ENCODE measurements at places on chromosomes 1 and 21.

DNA sequence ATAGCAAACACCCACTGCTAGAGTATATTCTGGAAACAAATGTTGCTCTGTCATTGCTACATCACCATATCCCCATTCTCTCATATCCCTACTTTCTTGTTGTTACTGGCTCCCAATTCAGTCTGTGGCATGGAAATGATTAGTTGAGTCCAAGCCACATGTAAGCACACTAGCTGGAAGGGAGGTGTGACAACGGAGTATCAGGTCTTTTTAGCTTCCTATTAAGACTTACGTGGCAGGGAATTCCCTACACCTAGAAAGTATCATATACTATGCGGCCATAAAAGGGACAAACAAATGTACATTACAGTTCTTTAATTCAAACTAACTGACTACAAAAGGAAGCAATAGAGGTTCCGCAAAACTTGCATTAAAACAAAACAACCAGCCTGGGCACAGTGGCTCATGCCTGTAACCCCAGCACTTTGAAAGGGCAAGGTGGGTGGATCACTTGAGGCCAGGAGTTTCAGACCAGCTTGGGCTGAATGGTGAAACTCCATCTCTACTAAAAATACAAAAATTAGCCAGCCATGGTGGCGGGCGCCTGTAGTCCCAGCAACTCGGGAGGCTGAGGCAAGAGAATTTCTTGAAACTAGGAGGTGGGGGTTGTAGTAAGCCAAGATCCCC, 48.6 kb downstream of the INTS7 start:
- no peak for DNase-seq

DNA sequence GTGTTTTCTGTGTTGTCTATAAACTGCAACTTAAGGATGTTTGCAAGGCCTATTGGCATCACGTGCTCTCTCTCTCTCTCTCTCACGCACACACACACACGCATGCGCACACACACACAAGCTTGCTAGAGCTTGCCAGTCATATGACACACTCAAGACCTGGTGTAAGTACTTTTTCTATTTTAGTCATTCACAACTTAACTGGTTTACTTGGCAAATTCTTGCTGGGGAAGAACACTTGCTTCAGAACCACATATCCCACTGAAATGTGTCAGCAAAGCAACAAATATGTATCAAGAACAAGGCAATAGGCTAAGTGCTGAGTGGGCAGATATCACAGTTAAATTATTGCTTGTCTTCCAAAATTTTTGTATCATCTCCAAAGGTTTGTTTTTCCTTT, 107.8 kb downstream of the DISC1 start:
- no peak for DNase-seq

DNA sequence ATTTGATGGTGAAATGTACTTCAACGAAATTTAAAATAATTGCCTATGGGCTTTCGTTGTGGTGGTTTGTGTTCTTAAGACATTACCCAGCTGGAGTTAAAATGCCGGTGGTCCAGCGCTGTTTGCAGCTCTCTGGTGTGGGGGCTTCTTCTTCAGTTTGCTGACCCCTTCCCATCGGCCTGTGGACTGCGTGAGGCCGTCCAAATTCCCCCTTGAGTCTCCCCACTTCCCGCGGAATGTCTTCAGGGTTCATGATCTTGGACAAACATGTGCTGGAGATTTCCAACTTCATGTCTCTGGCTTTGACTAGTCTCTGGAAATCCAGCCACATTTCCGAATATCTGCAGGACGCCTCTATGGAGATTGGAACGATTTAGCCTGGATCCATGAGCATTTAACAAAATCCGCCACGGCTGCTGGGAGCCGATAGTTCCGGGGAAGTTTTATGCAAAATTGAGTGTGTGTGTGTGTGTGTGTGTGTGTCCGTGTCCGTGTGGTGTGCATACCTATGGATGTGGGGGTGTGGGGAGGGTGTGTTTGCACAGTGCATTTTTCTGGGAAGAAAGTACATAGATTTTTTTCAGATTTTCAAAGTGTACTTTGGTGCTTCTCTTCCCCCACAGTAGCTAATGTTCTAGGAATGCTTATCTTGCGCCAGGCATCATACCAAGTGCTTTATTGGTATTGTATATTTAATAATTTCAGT, 117.2 kb downstream of the PCP4 start:
- DNase-seq = no peak

GRCh38 chr1:211813590-211813989, 17.0 kb downstream of the LPGAT1 start:
- DNase-seq = no peak

DNA sequence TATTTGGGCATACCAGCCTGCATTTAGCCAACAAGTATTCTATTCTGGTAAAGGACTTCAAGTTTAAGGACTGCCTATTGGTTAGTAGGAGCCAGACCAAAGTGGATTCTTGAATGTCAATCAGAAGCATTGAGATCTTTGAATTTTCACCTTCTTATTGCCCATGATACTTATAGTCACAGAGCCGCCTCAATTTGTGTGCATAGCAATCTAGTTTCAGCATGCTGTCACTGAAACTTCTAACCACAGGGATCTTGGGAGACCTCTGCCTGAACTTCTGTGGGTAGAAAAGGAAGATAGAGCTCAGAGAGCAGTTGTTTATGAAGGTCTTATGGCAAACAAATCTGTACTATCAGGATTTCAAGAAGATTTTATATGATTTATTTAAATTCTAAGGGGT, 501.4 kb upstream of the USP24 start:
- no peak for DNase-seq

DNA sequence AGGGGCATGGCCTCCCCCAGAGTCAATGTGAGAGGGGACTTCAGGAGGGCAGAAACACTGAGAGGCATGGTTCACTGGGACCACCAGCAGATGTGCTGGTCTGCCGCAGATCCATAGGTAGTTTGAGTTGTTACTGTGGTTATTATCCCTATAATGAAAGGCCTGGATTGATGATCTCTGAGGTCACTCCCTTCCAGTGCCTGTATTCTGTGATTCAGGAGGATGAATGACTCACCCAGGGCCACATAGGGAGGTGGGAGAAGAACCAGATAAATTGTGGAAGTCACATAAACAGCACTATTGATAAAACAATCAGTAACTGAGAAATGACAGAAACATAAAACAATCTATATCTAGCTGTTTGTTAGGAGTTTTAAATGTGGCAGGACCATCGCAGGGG, 22.7 kb upstream of the ACTL8 start:
- DNase-seq = no peak

DNA sequence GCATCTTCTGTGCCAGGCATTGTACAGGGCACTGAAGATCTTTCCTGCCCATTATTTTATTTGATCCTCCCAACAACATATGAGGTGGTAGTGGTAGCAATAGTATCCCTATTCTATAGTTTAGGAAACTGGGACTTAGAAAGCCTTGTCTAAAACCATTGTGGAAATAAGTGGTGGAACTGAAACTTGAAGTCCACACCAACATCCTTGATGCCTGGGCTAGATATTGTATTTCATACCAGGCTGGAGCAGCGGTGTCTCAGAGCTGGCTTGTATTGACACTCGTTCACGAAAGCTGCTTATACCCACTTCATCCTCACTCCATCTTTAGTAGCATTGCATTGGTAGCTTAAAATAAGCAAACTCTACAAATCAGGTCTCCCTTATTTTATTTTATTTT, 9.7 kb upstream of the CTSS start:
- no peak for DNase-seq

DNA sequence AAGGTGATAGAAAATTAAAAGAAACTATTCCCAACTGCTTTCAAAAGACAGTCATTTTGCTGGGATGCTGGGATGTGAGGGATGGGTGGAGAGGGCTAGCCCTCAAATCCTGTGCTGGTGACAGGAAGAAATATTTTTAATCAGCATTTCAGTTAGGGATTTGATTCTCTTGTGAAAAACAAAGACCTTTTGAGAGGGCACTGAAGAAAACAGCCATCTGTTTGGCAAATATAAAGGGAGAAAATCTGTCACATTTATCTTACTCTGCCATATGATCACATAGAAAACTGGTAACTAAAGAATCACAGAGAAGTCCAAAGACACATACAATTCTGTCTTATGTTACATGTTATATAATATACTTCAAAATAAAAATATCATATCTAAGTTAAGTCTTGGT, 12.3 kb downstream of the STXBP3 start:
- DNase-seq = no peak

DNA sequence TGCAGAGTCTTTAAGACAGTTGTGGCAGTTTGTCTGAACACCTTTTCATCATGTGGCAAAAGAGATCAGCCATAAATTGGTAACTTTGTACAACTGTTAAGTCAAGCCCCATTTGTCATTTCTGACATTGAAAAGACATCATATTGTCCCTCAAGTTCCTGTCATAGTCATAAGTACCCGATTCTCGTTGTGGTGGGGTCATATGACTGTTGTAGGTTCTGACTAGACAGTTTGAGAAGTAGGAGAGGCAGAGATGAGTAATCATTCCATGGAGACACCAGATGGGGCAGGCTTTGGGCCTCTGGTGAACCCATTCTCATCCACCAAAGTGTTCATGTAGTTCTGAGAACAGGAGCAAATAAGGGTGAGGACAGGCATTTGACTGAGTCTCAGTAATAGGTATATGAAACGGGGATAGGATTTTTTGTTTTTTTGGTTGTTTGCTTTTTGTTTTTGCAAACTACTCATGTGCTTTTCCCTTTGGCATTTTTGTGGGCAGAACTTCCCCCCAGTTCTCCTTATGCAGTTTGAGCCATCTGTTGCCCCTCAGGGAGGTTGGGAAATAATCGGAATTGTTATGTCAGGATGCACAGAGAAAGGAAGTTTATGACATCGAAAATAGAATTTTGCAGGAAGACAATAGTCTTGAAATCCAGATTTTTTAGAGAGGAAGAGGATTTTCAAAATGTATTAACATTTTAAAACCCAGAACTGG, 86.9 kb upstream of the KCNE2 start:
- DNase-seq = no peak

- no peak for DNase-seq
Observed at GRCh38 chr21:45112371-45112770, 38.0 kb downstream of the ADARB1 start.
